ENCODE measurements at places on chromosomes 7 and 10. TPM values are rescaled to one million over a fixed set of nuclear protein-coding genes. Genes with fewer than 3 reads are reported as not detected.

The NAPEPLD gene
- polyA plus RNA-seq = 5.6 TPM

The MTERF1 gene
- 2.1 TPM for polyA plus RNA-seq

The BAMBI gene
- 71.5 TPM for polyA plus RNA-seq

The BLNK gene
- polyA plus RNA-seq = 1.0 TPM

The ADCY1 gene
- polyA plus RNA-seq = 25.1 TPM

The KLHL7 gene
- polyA plus RNA-seq = 29.9 TPM

The COL26A1 gene
- polyA plus RNA-seq = 3.7 TPM

The GPER1 gene
- 10.9 TPM for polyA plus RNA-seq

The CHAT gene
- not detected for polyA plus RNA-seq

The IFIT2 gene
- polyA plus RNA-seq = 5.4 TPM

The NUDT5 gene
- polyA plus RNA-seq = 101 TPM

The SH2B2 gene
- polyA plus RNA-seq = 8.3 TPM

The LEP gene
- polyA plus RNA-seq = not detected

The KIN gene
- polyA plus RNA-seq = 5.4 TPM

The ATP6V0A4 gene
- polyA plus RNA-seq = 0.27 TPM

The LIPN gene
- polyA plus RNA-seq = not detected

The FGF8 gene
- polyA plus RNA-seq = not detected

The ELN gene
- 61.1 TPM for polyA plus RNA-seq

The TEX47 gene
- not detected for polyA plus RNA-seq

The SPDYE17 gene
- not detected for polyA plus RNA-seq

The SMKR1 gene
- 9.1 TPM for polyA plus RNA-seq

The INSYN2A gene
- polyA plus RNA-seq = 7.7 TPM

The FAM25A gene
- polyA plus RNA-seq = not detected

The PDK4 gene
- polyA plus RNA-seq = 25.9 TPM

The BAZ1B gene
- polyA plus RNA-seq = 61.2 TPM

The AGR2 gene
- polyA plus RNA-seq = 2.0 TPM

The THSD7A gene
- polyA plus RNA-seq = 1.3 TPM

The RET gene
- 23.7 TPM for polyA plus RNA-seq

The NUTM2A gene
- 1.5 TPM for polyA plus RNA-seq

The ZNF365 gene
- polyA plus RNA-seq = 11.7 TPM

The EXOSC1 gene
- 27.5 TPM for polyA plus RNA-seq

The C10orf53 gene
- not detected for polyA plus RNA-seq

The ANXA8L1 gene
- not detected for polyA plus RNA-seq

The NPTX2 gene
- polyA plus RNA-seq = 90.5 TPM

The PDE6C gene
- not detected for polyA plus RNA-seq

The OPN1SW gene
- not detected for polyA plus RNA-seq

The C10orf143 gene
- 5.4 TPM for polyA plus RNA-seq

The SFTPD gene
- 1.2 TPM for polyA plus RNA-seq

The TRPV5 gene
- polyA plus RNA-seq = 0.31 TPM

The WDR11 gene
- 10.3 TPM for polyA plus RNA-seq

The GATA3 gene
- not detected for polyA plus RNA-seq

The MGMT gene
- polyA plus RNA-seq = 7.7 TPM

The PRSS2 gene
- polyA plus RNA-seq = not detected

The PLXNA4 gene
- polyA plus RNA-seq = 3.6 TPM

The SPDYE9 gene
- polyA plus RNA-seq = not detected

The FAM149B1 gene
- 15.2 TPM for polyA plus RNA-seq

The VKORC1L1 gene
- 22.5 TPM for polyA plus RNA-seq

The LOXL4 gene
- 0.25 TPM for polyA plus RNA-seq

The AKR1D1 gene
- polyA plus RNA-seq = not detected

The LIPM gene
- not detected for polyA plus RNA-seq

The IFIT1B gene
- not detected for polyA plus RNA-seq
